ENCODE measurements at places on chromosomes 7 and 10. TPM values are rescaled to one million over a fixed set of nuclear protein-coding genes. Genes with fewer than 3 reads are reported as not detected.
A peak's percentile ranks its signal among the peaks of the same experiment; 100 is the strongest.

Gene OR6V1
- total RNA-seq: not detected

- peak; percentile 95 for DNase-seq
- no peaks in the 10 kb centered on the region for H3K27me3 ChIP-seq
- H3K27ac ChIP-seq: peak overlapping the region; percentile 93
- peaks cover 98% of the 10 kb centered on the region for H3K4me1 ChIP-seq
Measured at GRCh38 chr7:116443101-116443523, 56.4 kb upstream of the CAV2 start.

- no peaks in the 10 kb centered on the region for H3K27me3 ChIP-seq
- no peaks in the 10 kb centered on the region for H3K36me3 ChIP-seq
- no peak overlapping the region for H3K27ac ChIP-seq
- no peak overlapping the region for H3K4me3 ChIP-seq
- DNase-seq: no peak
Measured at GRCh38 chr7:111053035-111053434, 37.9 kb upstream of the LRRN3 start.

DNA sequence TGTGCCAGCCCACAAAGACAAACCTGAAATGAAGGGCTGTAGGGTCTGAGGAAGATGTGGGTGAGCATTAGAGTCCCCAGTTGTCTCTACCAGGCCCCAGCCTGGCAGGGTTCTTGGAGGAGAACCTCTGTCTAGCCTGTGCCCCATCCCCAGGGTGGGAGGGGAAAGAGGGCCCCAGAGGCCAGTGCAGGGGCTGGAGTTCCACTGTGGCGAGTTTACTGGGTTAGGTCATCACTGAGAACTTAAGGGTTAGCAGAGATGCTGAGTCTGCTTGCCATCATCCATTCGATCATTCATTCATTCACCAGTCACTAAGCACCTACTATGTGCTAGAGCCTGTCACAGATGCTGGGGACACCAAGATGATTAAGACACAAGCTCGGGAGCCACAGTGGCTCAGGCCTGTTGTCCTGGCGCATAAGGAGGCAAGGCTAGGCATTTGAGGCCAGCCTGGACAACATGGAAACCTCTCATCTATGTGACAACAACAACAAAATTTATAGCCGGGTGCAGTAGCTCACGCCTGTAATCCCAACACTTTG, 2.6 kb downstream of the ANKRD2 start:
- no peaks in the 10 kb centered on the region for H3K36me3 ChIP-seq
- peak; percentile 5 for DNase-seq
- no peak overlapping the region for H3K4me3 ChIP-seq
- peak overlapping the region; percentile 47 for H3K27ac ChIP-seq
- H3K27me3 ChIP-seq: no peaks in the 10 kb centered on the region
- peaks cover 27% of the 10 kb centered on the region for H3K4me1 ChIP-seq

Gene EPHB6
- total RNA-seq: 0.05 TPM

DNA sequence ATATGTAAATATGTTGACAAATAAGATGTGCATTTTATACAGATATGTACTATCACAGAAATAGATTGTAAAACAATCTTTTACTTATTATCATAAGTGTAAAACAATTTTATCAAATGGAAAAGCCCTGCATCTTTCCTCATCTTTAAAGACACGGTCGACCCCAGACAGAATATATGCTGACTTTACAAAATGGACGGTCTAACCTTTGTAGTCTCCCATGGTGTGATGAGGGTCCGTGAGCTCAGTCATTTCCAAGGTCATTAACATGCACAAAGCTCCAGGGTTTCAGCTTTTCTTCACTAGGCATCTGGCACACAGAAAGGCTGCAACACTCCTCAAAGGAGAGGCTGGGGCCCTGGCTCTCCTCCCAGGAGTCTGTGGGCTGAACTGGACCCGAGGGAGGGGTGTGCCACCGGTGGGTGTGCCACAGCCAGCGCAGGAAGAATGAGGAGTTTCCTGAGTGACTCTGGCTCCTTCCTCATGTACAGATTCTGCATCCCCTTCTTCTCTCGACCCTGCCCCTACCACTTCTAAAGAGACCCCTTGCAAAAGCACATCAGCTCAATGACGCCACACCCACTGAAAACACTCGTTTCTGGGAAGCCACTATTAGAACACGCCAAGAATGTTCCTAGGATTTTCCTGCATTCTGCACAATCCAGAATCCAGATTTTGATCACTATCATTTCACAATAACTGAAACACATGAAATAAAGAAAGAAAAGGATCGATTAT, 26.2 kb upstream of the ABLIM1 start:
- H3K4me1 ChIP-seq: peaks cover 45% of the 10 kb centered on the region
- H3K27ac ChIP-seq: peak overlapping the region; percentile 71
- no peaks in the 10 kb centered on the region for H3K27me3 ChIP-seq
- H3K4me3 ChIP-seq: peak overlapping the region; percentile 79

- DNase-seq: peak; percentile 77
- H3K4me1 ChIP-seq: peaks cover 70% of the 10 kb centered on the region
- H3K36me3 ChIP-seq: no peaks in the 10 kb centered on the region
- H3K27ac ChIP-seq: peak overlapping the region; percentile 96
- H3K4me3 ChIP-seq: peak overlapping the region; percentile 72
- no peaks in the 10 kb centered on the region for H3K27me3 ChIP-seq
Measured at GRCh38 chr7:143458263-143458662, 15.0 kb downstream of the TAS2R60 start.

DNA sequence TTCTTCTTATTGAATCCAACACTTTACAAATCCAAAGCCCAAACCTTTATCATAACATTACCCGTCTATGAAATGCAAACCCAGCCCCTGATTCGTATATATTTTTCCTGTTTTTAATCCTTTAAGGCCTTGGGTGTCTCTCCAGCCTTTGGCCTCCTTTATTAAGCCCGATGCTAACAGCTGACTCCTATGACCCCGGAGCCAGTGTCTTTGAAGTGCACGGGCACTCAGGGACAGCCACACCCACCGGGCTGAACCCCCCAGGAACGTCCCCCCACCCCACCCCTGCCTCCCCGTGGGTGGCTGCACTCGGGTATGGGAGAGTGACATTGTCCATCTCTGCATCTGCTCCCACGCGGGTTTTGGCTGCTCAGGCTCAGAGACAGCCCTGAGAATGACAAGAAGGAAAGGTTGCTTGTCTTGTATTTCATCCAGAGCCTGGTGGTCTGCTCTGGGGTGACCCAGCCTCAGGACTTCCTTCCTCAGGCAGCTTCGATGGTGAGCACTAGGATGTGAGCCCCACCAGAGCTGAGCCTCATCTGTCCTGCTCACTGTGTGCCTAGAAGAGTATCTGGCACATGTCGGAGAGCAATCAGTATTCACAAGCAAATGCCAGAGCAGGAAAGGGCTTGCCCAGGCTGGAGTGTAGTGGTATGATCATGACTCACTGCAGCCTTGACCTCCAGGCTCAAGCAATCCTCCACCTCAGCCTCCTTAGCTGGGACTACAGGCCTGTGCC, 210.4 kb downstream of the SKIDA1 start:
- H3K36me3 ChIP-seq: no peaks in the 10 kb centered on the region
- H3K27ac ChIP-seq: peak overlapping the region; percentile 83
- H3K27me3 ChIP-seq: peaks cover 2% of the 10 kb centered on the region
- peak overlapping the region; percentile 71 for H3K4me3 ChIP-seq
- peaks cover 52% of the 10 kb centered on the region for H3K4me1 ChIP-seq

Gene GIMAP4
- total RNA-seq: not detected

DNA sequence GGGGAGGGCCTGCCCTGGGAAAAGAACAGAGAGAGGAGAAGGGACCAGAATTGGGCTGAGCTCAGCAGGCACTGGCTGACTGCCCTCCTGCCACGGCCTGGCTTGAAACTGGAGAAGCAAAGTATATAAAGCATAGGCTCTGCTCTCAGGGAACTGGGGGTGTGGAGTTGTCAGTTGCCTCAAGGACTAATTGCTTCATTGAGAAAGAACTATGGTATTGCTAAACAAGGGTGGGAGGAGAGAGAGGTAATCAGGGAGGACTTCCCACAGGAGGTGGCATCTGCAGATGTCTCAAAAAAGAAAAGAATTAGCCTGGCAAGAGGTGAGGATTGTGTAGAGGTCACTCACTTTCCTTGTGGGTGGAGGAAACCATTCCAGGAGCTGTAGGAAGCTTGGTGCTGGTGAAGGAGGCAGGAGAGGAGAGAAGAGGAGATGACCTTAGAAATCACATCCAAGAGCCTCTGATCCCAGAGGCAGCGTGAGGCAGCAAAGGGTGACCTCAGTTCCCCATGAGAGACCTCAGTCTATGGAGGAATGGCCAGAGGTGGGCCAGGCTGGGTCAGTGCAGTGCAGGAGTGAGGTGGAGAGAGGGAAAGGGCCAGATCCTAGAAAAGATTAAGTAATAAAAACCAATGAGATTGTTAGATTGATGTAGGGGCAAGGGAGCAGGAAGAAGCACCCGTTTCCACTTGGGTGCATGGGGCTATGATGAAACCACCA, 2.4 kb downstream of the PILRB start:
- H3K4me3 ChIP-seq: no peak overlapping the region
- peaks cover 37% of the 10 kb centered on the region for H3K36me3 ChIP-seq
- H3K27ac ChIP-seq: no peak overlapping the region

Gene BTBD16
- total RNA-seq: not detected

DNA sequence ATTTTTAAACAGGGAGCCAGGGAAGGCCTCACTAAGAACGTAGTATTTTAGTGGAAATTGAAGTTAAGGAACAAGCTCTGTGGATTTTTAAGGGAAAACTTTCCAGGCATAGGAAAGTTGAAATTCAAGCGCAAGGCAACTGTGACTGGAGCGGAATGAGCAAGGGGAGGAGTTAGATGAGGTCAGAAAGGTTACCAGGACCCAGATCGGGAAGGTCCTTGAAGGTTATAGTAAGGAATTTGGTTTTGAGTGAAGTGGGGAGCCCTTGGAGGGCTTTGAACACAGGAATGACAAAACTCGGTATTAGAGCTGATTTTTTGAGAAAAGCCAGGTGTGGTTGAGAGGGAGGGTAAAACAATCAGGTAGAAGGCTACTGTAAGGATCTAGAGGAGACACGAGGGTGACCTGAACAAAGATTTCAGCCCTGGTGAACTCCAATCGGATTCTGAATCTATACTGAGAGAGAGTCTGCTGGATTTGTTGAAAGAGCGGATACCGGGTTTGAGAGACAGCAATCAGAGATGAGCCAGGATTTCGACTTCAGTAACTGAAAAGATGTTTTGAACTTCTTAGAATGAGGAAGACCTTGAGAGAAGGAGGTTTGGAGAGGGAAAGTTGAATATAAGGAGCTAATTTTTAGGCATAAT, 1013.9 kb downstream of the NRG3 start:
- DNase-seq: no peak
- H3K4me1 ChIP-seq: peaks cover 8% of the 10 kb centered on the region
- H3K27ac ChIP-seq: no peak overlapping the region
- H3K4me3 ChIP-seq: no peak overlapping the region
- H3K27me3 ChIP-seq: peaks cover 3% of the 10 kb centered on the region

Gene CPEB3
- 1.1 TPM for total RNA-seq

GRCh38 chr7:16646472-16647072, 591 bp downstream of the BZW2 start:
- H3K27me3 ChIP-seq: peaks cover 3% of the 10 kb centered on the region
- H3K27ac ChIP-seq: peak overlapping the region; percentile 75
- H3K4me3 ChIP-seq: peak overlapping the region; percentile 95
- peaks cover 68% of the 10 kb centered on the region for H3K4me1 ChIP-seq
- DNase-seq: no peak
- H3K36me3 ChIP-seq: peaks cover 17% of the 10 kb centered on the region

DNA sequence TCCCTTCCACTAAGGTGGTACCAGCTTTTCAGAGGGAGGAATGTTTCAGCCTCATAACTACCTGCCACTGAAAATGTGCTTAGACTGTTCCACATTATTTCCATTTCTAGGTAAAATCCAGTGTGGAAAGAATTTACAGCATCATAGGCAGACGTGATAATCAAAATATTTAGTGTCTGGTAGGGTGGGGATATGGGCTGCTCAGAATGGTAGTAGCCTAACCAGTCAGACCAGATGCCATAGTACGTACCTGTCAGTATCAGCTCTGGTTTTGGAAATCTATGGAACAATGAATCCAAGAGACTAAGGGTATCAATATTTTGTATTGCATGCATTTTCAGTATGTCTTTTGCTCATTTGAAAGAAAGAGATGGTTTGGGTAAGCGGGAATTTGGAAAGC, 76.8 kb upstream of the APBB1IP start:
- H3K4me3 ChIP-seq: no peak overlapping the region
- no peaks in the 10 kb centered on the region for H3K36me3 ChIP-seq
- no peaks in the 10 kb centered on the region for H3K4me1 ChIP-seq

Gene IL6
- 18.2 TPM for total RNA-seq

- no peaks in the 10 kb centered on the region for H3K36me3 ChIP-seq
- H3K27me3 ChIP-seq: peaks cover 3% of the 10 kb centered on the region
- no peak overlapping the region for H3K4me3 ChIP-seq
- no peak for DNase-seq
Measured at GRCh38 chr7:103811997-103812396, 177.5 kb downstream of the RELN start.

Gene FANK1
- 1.4 TPM for total RNA-seq

DNA sequence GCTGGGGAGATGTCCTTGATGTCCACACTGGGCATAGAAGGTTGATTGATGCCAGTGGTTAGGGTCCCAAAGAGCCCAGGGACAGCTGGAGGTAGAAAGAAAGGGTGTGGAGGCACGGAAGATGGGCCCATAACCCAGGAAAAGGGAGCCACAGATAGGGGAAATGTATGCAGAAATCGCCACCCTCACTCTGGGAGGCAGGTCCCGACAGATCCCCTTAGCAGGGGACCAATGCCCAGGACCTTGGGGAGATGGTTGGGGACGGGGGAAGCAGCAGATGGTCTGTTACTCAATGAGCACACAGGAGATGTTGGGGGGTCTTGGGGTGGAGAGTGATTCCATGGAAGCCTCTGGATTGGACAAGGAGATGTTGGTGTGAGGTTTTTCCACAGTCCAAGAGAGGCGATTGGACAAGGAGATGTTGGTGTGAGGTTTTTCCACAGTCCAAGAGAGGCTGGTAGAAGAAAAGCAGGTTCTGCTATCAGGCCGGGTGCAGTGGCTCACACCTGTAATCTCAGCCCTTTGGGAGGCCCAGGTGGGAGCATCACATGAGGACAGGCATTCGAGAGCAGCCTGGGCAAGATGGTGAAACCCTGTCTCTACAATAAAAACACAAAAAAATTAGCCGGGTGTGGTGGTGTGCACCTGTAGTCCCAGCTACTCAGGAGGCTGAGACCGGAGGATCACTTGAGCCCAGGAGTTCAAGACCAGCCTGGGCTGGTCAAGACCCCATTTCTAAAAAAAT, 7.0 kb upstream of the PPP1R35 start:
- H3K27ac ChIP-seq: peak overlapping the region; percentile 91
- H3K36me3 ChIP-seq: no peaks in the 10 kb centered on the region
- H3K4me1 ChIP-seq: peaks cover 54% of the 10 kb centered on the region
- peaks cover 7% of the 10 kb centered on the region for H3K27me3 ChIP-seq
- no peak for DNase-seq

Gene PPIF
- 78.4 TPM for total RNA-seq
